ENCODE measurements at places on chromosomes 5 and 9.

- no peaks in the 10 kb centered on the region for H3K27me3 ChIP-seq
- no peak overlapping the region for H3K4me3 ChIP-seq
- H3K27ac ChIP-seq = no peak overlapping the region
- no peak for DNase-seq
Observed at GRCh38 chr9:373759-374206, 159.1 kb downstream of the DOCK8 start.

- no peak for DNase-seq
- no peak overlapping the region for H3K27ac ChIP-seq
- no peak overlapping the region for H3K4me3 ChIP-seq
- H3K4me1 ChIP-seq = peaks cover 9% of the 10 kb centered on the region
- no peaks in the 10 kb centered on the region for H3K36me3 ChIP-seq
- no peaks in the 10 kb centered on the region for H3K27me3 ChIP-seq
Observed at GRCh38 chr5:41457094-41457493, 53.3 kb downstream of the PLCXD3 start.

DNA sequence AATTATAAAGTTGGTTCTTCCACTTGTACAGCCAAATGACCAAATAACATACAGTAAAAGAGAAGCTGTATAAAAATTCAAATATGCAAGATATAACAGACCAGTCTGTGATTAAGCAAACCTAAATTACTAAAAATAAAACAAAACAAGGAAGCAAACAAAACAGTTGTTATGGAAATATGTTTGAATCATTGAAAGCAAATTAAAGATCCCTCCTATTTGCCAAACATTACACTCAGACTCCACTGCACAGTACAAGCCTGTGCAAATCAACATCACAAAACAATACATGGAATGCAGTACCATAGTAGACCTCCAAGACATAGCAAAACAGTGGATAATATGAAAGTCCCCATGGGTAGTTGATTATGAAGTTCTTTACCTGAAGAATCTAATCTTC lies 288.1 kb upstream of the PTGER4 start:
- H3K36me3 ChIP-seq = no peaks in the 10 kb centered on the region
- H3K4me3 ChIP-seq = no peak overlapping the region
- H3K27me3 ChIP-seq = no peaks in the 10 kb centered on the region

GRCh38 chr9:89281106-89281505 lies 29.9 kb upstream of the CKS2 start:
- H3K36me3 ChIP-seq = no peaks in the 10 kb centered on the region
- H3K4me1 ChIP-seq = no peaks in the 10 kb centered on the region
- H3K4me3 ChIP-seq = no peak overlapping the region
- H3K27ac ChIP-seq = no peak overlapping the region
- no peak for DNase-seq
- H3K27me3 ChIP-seq = no peaks in the 10 kb centered on the region

DNA sequence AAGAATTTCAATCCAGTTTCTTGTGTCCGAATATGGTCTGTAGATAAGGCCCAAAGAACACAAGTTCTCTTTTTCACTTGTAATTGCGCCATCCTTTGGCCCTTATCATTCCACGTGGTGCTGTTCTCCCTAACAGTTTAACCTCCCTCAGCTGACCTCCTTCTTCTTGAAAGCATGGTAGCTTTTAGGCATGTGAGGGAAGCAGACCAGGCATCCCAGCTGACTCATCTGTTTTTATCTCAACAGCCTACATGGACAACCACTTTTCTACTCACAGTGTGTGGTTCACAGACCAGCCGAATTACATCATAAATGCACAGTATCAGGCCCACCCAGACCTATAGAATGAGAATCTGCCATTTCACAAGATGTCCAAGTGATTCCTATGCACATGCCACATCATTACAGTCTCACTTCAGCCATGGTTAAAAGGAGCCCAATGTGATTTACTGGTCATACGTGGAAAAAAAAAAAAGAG lies 26.9 kb upstream of the PLIN2 start:
- H3K4me3 ChIP-seq = no peak overlapping the region
- no peak overlapping the region for H3K27ac ChIP-seq
- DNase-seq = no peak
- H3K27me3 ChIP-seq = no peaks in the 10 kb centered on the region

DNA sequence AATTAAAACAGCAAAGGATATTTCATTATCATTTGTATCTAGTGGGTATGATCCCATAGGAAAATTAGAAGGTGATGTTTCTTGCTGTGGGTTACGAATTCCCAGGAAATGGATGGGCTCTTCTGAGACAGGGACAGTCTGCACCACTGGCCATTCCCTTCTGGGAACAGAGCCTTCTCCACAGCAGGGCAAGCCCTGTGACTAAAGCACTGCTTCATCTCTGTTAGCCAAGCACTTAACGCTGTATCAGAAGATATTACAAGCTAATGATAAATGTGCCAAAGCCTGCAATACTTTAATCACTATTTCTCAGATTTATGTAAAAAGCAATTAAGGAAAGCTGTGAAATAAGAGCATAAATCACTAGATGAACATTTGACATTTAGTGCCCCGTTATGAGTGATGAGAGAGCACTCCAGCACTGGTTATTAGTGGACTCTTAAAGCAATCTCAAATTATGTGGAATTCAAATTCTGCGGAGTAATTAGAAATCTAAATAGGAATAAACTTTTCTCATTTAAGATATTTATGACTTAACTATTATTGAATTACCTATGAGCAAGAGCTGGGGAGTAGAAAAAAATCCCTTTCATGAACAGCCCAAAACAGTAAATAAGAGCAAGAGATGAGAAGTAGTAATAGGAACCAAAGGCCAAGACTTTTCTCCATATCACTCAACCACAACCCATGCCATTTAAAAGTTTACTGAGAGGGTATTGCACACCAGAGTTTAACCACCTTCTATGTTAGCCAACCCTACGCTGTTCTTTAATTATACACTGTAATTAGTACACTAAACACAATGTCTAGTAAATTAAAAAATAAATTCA lies 49.2 kb downstream of the FAM240B start:
- no peak overlapping the region for H3K4me3 ChIP-seq
- H3K27me3 ChIP-seq = no peaks in the 10 kb centered on the region
- H3K4me1 ChIP-seq = peaks cover 8% of the 10 kb centered on the region
- no peak for DNase-seq
- no peaks in the 10 kb centered on the region for H3K36me3 ChIP-seq

GRCh38 chr5:23064710-23065109 lies 211.6 kb upstream of the CDH12 start:
- no peak overlapping the region for H3K4me3 ChIP-seq
- no peak overlapping the region for H3K27ac ChIP-seq
- no peaks in the 10 kb centered on the region for H3K36me3 ChIP-seq
- H3K4me1 ChIP-seq = no peaks in the 10 kb centered on the region
- peak; percentile 8 for DNase-seq

DNA sequence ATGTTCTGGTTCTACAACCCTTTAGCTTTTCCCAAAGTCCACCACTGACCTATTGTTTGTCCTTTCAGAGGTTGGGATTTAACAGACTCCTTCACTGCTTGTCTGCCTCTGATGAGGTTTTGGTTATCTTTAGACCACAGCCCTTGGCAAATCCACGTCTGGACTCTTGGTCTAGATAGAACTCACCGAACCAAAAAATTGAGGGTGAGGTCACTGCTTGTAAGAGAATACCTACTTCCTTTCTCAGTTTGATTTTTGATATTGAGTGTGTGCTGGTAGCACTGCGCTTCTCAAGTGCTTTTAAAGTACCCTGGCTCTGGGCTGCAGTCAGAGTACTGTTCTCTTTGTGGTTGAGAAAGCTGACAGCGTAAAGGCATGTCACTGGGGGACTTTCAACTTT lies 61.7 kb downstream of the JMY start:
- H3K4me3 ChIP-seq = no peak overlapping the region
- H3K27ac ChIP-seq = 0 out of 2 replicates have a peak overlapping the region, but pooled peaks have one; percentile 7
- peaks cover 47% of the 10 kb centered on the region for H3K4me1 ChIP-seq
- no peaks in the 10 kb centered on the region for H3K36me3 ChIP-seq
- DNase-seq = peak; percentile 43
- H3K27me3 ChIP-seq = no peaks in the 10 kb centered on the region

- H3K4me3 ChIP-seq = no peak overlapping the region
- no peak overlapping the region for H3K27ac ChIP-seq
- H3K36me3 ChIP-seq = no peaks in the 10 kb centered on the region
- DNase-seq = peak; percentile 16
- no peaks in the 10 kb centered on the region for H3K4me1 ChIP-seq
Observed at GRCh38 chr9:101702257-101702656, 36.2 kb downstream of the GRIN3A start.

DNA sequence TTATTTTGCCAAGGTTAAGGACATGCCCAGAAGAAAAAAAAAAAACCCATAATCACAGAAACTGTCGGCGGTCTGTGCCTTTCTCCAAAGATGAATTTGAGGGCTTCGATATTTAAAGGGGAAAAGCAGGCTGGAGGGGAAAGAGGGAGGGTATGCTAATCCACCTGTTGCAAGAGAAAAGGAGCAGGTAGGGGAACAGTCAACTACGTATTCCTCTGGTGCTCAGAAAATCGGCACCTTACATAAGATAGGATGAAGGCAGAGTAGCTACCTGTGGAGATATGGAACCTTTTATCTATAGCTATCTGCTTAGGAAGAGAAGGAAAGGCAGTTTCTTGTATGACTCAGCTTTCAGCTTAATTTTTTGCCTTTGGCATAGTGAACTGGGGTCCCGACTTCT lies 77.7 kb downstream of the PTCD2 start:
- H3K36me3 ChIP-seq = peaks cover 6% of the 10 kb centered on the region
- H3K4me3 ChIP-seq = no peak overlapping the region
- DNase-seq = no peak
- H3K4me1 ChIP-seq = peaks cover 8% of the 10 kb centered on the region
- H3K27ac ChIP-seq = no peak overlapping the region

GRCh38 chr5:10592601-10593000 lies 28.7 kb downstream of the ANKRD33B start:
- no peak for DNase-seq
- H3K4me3 ChIP-seq = no peak overlapping the region
- no peaks in the 10 kb centered on the region for H3K27me3 ChIP-seq
- no peaks in the 10 kb centered on the region for H3K36me3 ChIP-seq
- no peak overlapping the region for H3K27ac ChIP-seq
- peaks cover 43% of the 10 kb centered on the region for H3K4me1 ChIP-seq

- H3K4me3 ChIP-seq = no peak overlapping the region
- no peaks in the 10 kb centered on the region for H3K36me3 ChIP-seq
- H3K27me3 ChIP-seq = no peaks in the 10 kb centered on the region
- H3K27ac ChIP-seq = no peak overlapping the region
- H3K4me1 ChIP-seq = peaks cover 13% of the 10 kb centered on the region
Observed at GRCh38 chr5:158895588-158895987, 204.1 kb downstream of the EBF1 start.

All from PC-3 (cell line).